AG04450 (cell line): ENCODE measurements at places on chromosomes 1 and 21.

DNA sequence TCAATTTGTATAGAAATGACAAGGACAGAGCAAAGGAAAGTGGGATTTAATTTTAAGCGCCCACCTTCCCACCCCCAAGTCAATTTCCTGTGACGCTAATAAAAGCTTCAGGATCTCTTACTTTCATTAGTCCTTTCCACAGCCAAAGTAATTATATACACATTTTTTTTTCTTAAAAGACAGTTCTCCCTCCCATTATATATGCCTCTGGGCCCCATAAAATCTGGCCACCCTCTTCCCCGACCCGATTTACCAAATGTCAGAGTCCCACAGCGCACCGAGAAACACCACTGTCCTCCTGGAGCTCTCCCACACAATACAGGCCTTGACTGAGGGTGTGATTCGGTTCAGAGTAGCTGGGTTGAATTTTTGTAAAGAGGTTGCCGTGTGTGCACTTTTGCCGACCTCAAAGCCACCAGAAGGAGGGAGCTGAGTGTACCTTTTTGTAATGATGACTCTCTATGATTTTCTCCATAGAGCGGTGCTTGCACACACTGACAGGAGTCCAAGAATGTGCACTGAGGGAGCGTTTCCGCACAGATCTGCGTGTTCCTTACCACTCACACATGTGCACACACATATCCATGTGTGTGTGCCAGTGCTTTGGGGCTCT, 26.2 kb upstream of the IL10 start:
- no peak for DNase-seq

- DNase-seq: no peak
These were observed 14.1 kb downstream of the PCSK9 start for GRCh38 chr1:55053265-55053954.

GRCh38 chr21:36194024-36194423, 37.4 kb downstream of the DOP1B start:
- DNase-seq: no peak

DNA sequence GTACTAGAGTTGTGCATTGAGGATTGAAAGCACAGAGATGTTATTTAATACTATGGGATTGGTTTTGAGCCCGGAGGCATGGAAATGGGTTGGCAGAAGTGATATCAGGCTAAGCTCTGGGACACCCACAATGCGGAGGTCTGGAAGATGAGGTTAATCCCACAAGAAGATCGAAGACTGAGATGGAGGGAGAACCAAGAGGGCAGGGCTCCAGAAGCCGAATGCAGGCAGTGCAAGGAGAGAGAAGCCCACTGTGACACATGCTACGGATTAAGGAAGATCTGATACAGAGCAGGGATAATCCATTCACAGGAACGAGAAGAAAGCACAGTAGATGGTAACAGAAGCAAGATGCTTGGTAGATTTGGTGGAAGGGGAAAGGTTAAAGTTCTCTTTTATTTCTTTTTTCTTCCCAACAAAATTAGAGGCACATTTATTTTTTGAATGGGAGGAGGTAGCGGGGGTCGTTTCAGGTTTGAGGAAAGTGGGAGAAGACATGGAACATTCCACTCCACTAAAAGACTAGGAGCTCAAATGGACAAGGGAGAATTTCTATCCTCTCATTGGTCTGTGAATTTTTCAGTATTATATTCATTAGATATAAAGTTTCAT, 113.2 kb downstream of the NCAM2 start:
- no peak for DNase-seq

DNA sequence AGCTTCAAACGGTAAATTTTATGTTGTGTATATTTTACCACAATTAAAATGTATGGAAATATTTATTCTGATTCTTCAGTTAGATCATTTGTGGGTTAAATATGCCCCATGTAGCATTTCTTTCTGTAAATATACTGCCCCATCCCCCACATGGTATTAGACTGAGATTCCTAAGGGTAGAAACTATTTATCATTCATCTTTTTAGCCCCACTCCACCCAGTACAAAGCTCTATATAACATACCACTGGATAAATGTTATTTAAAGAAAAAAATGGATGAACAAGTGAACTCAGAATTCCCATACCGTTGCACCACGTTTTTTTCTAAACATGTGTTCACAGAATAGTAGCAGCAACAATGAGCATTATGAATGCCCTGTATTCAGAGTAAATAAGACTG, 234.0 kb upstream of the IRF2BP2 start:
- DNase-seq: no peak

DNA sequence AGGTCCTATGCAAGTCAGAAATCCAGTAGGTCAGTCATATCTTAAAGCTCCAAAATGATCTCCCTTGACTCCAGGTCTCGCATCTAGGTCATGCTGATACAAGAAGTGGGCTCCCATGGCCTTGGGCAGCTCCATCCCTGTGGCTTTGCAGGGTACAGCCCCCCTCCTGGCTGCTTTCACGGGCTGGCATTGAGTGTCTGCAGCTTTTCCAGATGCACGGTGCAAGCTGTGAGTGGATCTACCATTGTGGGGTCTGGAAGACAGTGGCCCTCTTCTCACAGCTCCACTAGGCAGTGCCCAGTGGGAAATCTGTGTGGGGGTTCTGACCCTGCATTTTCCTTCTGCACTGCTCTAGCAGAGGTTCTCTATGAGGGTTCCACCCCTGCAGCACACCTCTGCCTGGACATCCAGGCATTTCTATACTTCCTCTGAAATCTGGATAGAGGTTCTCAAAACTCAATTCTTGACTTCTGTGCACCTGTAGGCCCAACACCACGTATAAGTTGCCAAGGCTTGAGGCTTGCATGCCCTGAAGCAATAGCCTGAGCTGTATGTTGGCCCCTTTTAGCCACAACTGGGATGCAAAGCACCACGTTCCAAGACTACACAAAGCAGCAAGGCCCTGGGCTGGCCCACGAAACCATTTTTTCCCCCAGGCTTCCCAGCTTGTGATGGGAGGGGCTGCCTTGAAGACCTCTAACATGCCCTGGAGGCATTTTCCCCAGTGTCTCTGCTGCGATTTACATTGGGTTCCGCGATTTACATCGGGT, 472.7 kb downstream of the NPHP4 start:
- no peak for DNase-seq

DNA sequence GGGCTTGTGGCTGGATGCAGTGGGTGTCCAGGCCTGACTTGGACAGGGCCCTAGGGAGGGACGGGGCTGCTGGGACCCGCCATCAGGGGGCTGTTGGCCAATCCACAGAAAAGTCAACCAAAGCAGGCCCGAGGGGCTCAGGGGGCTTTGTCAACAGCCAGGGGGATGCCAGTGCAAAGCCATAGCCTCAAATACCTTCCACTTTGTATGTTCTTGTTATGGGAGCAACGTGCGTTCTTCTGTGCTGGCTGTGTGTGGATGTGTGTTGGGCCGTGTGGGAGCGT, 35.4 kb upstream of the ARF1 start:
- DNase-seq: no peak

DNA sequence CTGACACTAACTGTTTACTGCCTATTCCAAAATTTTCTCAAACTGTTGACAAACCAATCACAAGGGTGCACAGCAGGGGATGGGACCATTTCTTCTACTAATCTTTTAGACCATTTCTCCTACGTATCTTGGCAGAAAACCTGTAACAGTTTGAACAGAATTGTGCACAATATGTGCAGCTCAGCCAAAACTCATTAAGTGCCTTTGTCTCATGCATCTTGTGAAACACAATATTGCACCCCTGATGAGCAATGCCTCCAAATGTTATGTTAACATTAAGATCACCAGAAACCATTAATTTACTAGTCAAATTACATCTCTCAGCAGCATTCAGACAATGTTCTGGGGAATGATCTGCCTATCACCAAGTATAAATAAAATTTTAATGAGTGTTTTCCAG, 247.5 kb downstream of the NRIP1 start:
- no peak for DNase-seq

- no peak for DNase-seq
These were observed 32.7 kb upstream of the TMEM125 start for GRCh38 chr1:43237121-43237520.

DNA sequence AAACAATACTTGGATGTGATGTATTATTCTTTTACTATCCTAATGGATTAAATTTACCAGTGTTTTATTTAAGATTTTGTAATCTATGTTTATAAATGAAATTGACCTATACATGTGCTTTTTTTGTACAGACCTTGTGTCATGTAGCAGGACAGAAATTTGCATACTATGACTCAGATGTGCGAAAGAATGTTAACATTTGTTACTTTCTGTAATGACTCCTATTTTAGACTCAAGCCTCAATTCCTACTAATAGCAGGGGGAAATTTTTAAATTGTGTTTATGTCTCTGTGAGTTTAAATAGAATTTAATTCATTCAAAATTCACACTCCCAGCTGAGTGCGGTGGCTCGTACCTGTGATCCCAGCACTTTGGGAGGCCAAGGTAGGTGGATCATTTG, 21.8 kb upstream of the RIMKLA start:
- DNase-seq: no peak

- DNase-seq: no peak
These were observed 37.9 kb downstream of the RGL1 start for GRCh38 chr1:183842795-183843144.

DNA sequence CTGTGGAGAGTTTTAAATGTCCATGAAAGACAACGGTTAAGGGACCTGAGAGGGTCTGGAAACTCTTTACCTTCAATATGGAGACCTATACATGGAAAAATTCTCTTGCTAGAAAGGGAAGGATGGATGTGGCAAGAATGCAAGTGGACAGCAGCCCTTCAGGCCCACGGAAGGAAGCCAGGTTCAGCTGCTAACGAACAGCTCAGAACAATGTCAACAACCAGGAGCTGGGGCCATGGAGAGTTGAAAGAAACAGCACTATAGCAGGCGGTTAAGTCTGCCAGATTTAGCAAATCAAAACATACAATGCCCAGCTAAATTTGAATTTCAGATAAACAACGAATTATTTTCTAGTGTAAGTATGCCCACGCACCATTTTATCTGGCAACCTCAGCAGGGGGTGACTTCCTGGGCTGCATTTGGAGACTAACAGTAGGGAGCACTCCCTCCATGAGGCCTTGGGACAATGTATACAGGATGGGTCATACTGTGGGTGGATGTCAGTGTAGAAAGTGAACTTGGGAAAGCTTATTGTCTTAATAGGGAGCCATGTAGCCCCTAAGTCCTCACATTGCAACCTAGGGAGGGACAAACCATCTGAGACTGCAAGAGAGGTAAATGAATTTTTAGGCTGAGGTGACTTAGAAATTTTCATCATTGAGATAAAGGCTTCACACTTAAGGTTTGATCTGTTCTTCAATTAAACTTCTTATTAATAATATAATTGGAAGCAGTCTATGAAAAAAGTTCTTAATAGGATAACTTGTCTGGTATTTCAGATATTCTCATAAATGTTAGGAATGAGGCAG, 7.8 kb upstream of the H3-3A start:
- no peak for DNase-seq

DNA sequence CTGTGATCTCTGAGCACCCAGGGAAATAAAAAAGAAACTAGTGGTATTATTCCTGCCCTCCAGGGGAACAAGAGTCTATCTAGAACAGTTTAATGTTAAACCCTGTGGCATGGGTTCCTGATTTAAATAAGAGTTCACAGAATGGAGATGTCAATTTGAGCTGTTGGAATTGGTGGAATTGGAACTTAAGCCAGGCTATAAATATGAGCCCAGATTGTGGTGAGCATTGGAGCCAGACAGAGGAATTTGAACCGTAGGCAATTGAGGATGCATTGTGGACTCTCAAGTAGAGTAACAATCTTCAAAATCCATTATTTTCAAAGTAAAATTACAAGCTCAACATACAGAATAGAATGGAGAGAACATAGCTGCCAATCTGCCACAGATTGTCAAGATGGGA, 98.2 kb downstream of the NEK7 start:
- DNase-seq: no peak

DNA sequence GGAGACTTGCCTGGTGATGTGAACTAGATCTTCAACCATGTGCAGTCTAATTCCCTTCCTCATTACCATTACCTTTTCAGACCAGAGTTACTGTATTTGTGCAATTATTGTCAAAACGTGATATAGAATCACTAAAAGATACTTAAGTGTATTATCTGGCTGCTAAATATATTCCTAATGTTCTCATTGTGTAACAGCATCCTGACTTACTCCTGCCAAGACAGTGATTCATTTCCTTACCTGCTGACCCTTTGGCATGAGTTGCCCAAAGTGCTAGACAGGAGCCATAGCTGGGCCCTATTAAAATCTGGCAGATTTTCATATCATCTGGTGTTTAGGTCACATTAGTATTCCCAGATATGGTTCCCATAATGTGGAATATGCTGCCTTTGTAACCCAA, 598.3 kb upstream of the CAMK1G start:
- DNase-seq: no peak

DNA sequence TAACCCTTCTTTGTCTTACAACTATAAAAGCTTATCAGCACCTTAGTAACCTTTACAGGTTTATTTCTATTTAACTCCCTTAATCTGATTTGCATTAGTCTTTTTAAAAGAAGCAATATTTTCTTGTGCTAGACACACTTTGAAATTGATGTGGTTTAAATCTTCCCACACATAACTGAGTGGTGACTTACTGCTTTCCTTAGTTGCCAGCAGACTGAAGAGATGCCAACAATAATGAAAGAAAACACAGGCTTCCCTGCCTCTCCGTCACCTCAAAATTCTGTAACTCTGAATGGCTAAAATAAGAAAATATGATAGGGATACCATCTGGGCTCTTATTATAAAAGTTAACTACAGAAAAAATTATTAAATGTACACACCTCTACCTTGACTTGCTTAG, 196.8 kb downstream of the PTBP2 start:
- DNase-seq: no peak

- no peak for DNase-seq
These were observed 362.6 kb upstream of the C1orf87 start for GRCh38 chr1:60436186-60436585.
